ENCODE measurements at places on chromosomes 4 and X. TPM values are rescaled to one million over a fixed set of nuclear protein-coding genes. Genes with fewer than 3 reads are reported as not detected.

Gene GABRQ
- total RNA-seq: not detected

GRCh38 chr4:80188801-80189458 lies 8.4 kb upstream of the PRDM8 start:
- no peak for DNase-seq

Gene NHS
- total RNA-seq: 7.0 TPM

DNA sequence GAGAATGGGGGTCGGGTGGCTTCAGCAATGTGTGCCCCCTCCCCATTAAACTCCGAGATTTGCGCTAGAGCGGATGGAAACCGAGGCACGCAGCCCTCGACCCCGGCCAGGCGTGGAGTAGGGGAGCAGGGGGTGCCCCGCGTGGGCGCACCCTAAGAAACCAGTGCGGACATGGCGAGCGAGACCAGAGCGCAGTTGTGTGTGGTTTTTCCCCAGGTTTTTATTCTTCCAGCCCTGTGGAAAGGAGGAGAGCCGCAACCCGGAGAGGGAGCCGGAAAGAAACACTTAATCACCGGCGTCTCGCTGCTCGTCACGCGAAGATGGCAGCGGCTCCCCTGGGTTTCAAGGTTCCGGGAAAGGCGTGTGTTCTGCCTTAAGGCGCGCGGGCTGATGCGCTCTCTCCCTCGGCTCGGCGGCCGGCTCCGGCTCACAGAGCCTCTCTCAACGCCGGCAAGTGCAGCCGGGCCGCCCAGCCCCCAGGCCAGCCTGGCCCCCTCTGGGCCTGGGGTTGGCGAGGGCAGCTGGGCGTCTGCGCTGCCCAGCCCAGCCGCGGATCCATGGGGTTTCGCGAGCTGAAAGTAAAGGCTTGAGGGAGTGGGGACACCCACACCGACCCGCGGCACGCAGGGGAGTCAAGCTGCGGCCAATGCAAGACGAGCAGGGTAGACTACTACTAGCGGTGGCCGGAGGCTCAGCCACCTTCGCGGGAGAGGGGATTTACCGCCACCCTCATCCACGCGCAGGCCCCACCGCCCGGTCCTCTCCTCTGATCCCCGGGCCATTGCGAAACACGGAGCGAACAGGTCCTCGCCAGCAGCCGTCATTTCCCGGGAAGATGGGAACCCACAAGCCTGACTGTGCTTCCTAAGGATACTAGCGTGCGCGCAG lies 74.0 kb upstream of the BCOR start:
- peak; percentile 71 for DNase-seq

Gene SLC7A11
- 1.2 TPM for total RNA-seq

- DNase-seq: no peak
Measured at GRCh38 chr4:104973708-104974107, 173.0 kb upstream of the TET2 start.

DNA sequence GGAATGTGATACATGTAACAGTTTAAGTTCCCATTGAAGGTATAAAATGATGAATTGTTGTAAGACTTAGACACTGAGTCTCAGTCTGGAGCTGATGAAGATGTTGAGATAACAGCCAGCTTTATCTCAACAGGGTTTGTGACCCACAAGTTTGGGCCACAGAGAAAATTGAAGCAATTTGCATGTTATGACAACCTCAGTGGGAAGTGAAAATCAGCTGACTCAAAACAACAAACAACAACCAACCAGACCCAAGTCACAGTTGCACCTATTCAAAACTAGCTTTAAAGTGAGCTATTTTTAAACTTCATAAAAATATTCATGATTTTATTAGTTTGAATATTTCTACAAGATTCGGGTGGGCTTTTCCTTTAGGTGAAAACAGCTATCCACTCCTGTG lies 8.0 kb downstream of the SFRP2 start:
- DNase-seq: no peak

DNA sequence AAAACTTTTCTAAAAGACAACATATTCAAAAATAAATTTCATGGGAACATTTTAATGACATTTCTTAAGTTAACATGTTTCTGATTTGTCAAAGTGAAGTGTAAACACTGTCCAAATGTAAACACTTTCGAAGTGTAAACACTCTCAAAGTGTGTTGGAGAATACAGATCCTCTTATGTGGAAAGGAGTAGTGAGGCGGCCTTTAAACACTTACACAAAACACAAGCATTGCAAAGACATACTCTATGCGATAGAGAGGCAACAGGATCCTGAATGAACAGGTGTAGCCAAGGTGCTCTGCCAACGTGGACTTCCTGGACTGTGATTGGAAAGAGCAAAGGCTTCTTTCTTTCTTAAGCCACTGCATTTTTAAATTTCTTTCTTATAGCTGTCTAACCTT lies 62.7 kb upstream of the PGM2 start:
- no peak for DNase-seq

Gene BMPR1B
- 19.2 TPM for total RNA-seq

Gene GYPE
- not detected for total RNA-seq

DNA sequence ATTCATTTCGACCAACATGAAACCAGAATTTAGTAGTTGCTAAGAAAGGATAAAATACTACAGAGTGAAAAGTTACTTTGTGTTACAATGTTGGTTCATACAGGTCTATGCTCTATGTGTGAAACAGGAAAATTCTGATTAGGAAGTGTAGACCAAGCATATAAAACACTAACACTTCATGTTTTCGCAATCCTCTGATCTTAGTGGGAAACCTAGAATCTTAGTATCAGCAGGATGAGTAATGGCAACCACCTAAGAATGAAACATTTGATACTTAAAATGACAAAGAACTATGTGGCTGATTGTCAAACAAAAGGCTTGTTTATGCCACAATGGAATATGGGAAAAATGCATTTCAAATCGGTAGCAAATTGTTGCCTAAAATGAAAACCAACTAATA lies 116.1 kb downstream of the AMMECR1 start:
- DNase-seq: no peak

Gene GLOD5
- not detected for total RNA-seq

DNA sequence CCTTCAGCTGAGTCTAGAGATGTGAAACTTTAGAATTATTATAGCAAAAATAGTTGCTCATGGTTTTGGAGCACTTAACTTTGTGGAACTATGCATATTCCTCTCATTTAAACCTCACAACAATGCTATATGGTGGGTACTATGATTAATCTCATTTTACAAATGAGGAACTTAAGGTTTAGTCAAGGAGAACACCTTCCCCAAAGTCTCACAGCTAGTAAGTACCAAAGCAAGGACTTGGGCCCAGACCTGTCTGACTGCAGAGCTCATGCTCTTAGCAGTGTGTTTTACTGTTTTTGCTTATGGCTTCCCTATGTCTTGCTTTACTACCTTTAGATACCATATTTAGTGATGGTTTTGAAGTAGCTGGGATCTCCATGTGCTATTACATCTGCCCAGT lies 5.1 kb downstream of the UBE2A start:
- DNase-seq: no peak

Gene KDR
- 10.5 TPM for total RNA-seq

- no peak for DNase-seq
Measured at GRCh38 chrX:44507292-44507691, 35.4 kb downstream of the FUNDC1 start.

All from ovary (tissue), 10 donors.